ENCODE measurements at places on chromosomes 13 and 19.

DNA sequence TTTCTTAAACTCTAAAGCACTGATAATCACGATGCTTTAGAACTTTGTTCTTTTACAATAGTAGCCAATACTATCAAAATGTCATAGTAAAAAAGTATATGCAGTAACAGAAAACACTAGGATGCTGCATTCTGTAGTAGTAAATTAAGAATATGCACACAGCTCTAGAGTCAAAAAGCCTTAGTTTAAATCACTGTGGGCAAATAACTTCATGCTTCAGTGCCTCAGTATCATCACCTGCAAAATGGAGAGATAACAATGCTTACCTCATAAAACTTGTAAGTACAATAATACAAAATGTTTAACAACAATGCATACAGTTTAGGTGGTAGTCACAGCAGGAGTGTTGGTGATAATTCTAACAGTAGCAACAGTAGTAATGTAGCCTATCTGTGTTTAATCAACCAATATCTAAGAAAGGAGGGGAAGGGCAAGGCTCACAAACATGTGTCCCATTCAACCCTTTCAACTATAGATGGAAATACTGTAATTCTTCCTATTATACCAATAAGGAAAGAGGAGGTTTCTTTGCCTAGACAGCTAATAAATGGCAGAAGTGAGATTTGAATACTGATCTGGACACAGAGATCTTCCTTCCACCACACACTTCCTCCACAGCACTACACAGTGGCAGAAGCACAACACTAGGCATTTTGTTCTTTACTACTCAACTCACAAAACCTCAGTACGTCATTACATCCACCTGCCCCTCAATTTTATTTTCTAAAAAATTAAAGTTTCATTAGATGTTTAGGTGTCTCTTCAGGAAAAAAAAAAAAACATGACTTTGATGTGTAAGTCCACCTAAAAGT, 4.6 kb downstream of the RBM26 start:
- no peak for DNase-seq

DNA sequence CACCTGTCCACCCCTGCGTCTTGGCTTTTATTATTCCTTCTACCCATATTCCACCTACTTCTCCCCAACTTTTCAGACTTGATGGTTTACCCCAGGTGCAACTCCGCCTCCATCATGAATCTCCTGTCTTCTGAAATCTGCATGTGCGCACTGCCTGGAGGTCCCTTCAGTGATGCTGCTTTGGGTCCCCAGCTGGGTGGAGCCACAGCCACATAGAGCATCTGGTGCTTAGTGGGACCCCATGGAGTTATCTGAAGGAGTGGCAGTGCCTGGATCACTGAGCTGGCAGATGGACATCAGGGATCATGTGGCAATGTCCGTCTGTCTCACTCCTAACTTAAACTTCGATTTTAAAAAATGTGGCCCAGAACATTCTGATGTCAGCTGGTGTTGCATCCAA, 13.5 kb downstream of the ZNF536 start:
- DNase-seq: no peak

GRCh38 chr13:84230568-84230967, 348.3 kb upstream of the SLITRK1 start:
- DNase-seq: no peak

DNA sequence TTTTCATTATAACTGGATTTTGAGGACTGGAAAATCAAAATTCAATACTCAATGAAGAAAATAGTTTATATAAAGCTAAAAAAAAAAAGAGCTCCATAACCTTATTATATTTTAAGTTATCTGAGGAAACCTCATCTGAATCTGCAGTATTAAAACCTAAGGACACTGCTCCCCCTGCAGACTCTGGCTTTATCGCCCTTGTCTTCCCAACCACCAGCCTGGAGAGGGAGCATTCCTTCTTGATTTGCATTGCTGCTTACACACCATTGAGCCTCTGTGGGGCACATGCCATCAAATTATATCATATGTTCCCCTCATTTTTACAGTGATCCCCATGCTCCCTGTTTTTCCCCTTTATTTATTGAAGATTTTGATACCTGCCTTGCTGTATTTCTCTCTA, 871.4 kb upstream of the GPC6 start:
- no peak for DNase-seq

DNA sequence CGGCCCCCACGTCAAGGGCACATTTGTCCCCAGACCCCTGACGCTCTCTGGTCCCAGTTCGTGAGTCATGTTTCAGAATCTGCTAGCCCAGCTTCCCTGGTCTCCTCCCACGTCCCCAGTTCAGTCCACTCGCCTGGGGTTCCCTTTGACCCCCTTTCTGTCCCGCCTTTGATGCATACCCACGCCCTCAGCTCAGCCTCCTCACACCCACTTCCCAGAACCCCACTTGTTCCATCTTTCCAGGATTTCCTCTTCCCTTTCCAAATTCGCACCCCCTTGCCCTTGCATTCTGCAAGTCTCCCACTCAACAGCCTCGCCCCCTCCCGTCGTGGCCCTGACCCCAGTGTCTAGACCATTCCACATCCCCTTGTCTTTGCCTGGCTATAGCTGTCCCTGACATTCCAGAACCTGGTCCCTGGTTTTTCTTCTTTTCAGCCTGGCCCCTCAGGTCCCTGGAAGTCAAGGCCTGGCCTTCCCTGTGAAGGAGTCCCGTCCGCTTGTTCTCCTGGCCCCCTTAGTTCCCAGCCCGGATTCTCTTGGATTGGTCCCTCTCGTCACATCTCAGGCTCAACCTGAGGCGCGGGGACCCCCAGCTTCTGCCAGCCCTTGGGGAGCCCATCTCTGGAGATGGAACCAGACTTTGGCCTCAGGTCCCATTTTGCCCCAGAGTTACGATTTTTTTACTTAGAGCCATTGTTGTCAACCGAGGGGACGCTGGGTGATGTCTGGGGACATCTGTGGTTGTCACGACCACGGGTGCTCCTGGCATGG, 1.3 kb downstream of the NCLN start:
- DNase-seq: no peak

GRCh38 chr13:67880916-67881315, 650.8 kb upstream of the PCDH9 start:
- DNase-seq: no peak
